ENCODE measurements at places on chromosomes 7 and 10. TPM values are rescaled to one million over a fixed set of nuclear protein-coding genes. Genes with fewer than 3 reads are reported as not detected.

DNA sequence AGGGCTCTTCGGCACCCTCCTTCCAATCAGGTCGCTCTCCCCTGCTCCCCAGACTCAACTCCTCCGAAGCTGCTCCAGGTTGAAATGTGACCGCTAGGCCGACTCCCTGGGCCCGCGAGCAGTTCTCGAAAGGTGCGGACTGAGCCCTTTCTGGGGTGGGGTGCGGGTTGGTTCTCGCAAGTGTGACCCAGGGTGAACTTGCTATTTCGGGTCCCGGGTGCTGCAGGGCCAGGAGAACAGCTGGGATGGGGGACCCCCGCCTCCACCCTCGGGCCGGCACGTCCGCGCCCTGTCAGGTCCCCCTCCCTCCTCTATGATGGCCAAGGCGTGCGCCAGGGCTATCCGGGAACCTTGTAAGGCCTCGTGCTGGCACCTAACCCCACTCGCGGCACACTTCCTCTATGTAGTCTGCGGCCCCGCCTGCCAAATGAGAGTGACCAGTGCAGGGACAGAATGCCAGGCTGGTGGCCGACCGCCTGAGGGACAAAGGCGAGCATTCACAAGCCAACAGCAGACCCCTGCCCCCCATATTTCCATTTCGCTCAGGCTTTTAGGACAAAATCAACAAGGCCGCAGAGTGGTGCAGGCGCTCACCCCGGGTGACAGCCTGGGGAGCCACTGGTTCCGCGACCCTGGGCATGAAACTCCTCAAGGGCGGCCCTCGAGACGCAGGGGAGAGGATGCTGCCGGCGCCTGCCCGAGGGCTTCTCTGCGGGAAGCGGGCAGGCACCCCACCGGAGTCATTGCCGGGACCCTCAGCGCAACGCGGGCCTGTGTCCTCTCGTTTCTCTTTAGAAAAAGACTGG, 13.7 kb upstream of the HOXA13 start:
- DNase-seq: no peak

DNA sequence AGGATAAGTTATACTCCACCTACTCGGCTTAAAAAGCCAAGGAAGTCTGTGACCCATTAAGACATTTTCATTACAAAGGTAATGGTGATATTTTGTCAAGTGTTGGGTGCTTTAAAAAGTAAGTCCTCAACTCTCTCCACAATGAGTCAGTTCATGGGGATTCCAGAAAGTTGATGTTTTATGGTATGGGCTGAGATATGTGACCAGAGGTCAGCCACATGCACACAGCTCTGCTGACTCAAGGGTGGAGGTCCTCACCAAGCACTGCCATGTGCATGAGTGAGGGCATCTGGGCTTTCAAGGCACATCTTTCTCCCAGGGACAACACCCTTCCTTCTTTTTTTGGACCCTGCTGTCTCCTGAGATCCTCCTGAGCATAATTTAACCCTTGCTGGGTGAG, 292.9 kb downstream of the PTEN start:
- no peak for DNase-seq

DNA sequence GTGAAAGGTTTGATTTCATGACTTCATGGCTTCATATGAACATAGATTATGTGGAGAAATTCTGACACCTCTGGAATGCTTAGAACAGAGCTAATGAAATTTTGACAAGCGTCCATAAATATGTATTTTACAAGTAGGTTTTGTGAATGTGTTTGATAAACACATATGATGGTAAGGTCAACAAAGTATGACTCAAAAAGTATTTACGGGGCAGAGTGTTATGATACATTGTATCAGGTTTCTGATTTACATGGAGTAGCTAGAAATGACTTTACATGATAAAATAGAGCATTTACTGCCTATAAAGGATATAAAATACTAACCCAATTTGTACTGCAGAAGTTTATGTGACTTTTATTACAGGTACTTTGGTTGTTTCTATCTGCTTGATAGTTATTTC, 206.3 kb downstream of the MDFIC start:
- DNase-seq: no peak

DNA sequence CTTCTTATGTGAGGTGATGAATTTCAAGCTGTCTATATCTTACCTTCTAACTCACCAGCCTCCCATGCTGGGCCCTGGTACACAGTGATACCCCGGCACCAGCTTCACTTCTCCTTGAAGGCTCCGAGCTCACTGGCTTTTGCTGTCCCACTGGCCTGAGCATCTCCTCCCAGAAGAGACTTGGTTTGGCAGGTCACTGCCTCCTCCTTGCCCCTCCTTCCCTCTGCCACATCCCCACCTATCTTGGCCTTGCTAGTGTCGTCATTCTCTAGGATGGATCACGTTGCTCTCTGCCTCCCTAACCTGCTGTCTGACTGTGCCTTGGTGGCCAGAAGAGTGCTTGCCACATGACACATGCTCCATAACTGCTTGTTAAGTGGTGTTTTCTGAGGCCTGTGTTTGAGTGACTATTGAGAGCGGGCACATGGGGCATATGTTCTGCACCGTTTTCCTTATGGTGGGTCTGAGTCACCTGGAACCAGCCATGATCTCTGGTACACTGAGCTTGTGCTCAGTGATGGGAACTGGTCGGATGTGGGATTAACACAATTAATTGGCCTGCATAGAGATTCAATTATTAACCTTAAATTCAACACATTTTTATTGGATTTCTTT, 86.5 kb downstream of the TMEM178B start:
- no peak for DNase-seq

TMEM225B gene
- total RNA-seq: 3.9 TPM

- DNase-seq: no peak
Measured at GRCh38 chr7:82506702-82507101, 63.1 kb upstream of the CACNA2D1 start.

GRCh38 chr7:36182854-36183604, 30.0 kb downstream of the EEPD1 start:
- DNase-seq: no peak

SGMS1 gene
- total RNA-seq: 57.5 TPM

DNA sequence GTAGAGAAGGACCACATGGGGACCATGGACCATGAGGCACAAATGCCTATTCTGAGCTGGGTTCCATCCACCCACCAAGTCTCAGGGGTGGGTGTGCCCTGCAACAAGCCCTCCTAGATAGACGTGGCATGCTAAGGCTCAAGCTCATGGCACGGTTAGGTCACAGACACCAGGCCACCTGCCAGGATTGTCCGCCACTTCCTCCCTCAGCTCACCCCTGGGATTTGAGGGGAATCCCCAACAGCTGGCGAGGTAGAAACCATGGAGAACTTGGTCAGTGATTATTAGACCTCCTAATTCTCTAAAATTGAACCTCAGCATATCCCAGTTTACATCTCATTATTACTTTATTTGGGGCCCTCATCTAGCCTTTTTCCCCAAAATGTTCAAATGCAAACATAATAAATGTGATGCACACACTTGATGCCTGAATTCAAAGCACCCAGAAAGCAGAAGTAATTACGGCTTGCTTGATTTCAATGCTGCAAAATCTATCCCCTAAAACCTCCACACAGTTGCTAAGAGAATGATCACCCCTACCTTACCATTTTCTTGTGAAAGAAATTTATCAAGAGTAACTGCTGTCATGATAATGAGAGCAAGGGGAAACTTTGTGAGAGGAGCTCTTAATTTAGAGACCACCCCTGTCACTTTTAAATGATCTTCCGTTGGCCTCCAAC, 366.6 kb upstream of the PFKP start:
- DNase-seq: peak; percentile 86

- no peak for DNase-seq
Measured at GRCh38 chr10:44569193-44570091, 184.5 kb upstream of the CXCL12 start.

DNA sequence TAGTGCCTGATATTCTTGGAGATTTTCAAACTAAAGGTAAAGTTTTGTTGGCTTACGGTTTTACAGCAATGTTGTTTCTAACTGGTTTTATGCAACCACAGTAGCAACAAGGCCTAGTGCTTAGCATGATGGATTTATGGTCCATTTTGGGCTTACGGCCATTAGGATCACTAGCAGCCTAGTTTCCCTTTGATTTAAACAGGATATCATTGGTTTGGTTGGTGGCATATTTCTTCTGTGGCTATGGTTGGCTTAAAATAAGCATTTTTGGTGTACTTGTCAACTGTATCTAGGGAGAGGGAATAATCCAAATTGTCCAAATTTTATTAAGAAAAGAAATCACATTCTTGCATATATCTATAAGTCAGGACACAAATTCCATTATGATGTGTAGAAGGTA, 194.0 kb downstream of the HDAC9 start:
- no peak for DNase-seq

DNA sequence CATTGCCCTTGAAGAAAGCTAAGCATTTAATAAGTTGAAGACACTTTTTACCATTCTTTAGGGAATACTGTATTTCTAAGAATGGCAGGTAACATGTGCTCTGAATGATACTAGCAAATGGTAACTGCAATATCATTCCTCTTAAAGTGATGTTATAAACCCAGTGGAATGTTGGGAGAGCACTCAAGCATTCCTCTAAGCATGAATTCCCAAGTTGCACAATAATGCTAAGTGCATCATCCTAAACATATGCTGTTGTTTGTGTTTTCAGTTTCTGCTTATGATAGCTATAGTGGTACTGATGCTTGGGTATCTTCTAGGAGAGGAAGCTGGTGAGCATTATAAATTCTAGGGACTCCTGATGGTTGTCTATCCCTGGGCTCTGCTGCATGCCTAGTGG, 673.9 kb downstream of the PHTF2 start:
- no peak for DNase-seq

DNA sequence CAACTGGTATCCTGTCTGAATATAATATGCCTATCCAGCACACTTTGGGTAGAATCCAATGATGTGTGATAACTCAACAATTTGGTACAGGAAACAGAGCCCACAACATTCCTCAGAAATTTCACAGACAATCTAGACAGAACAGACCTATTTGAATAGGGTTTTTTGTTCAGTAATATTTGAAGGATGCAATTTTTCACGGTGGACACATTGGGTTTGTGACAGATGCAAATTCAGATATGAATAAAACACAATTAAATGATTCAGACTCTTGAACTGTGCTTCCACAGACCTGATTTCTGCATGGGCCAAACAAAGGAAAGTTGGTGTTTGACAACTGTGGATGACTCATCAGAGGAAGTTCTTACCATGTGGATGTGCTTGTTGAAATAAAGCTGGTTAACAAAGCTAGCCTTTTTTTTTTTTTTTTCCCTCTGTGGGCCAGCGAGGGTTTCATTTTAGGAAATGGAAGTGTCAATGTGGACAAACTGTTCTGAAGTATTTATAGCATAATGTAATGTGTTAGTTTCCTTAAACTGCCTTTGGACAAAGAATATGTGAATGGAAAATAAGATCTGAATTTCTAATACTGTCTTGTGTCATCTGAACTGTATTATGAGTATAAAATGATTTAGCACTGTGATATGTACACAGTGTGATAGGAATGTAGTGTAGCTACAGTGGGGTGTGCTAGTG, 43.2 kb upstream of the FAM133B start:
- no peak for DNase-seq

FEZF1 gene
- total RNA-seq: not detected

ANKRD1 gene
- total RNA-seq: not detected

NPSR1 gene
- not detected for total RNA-seq

DNA sequence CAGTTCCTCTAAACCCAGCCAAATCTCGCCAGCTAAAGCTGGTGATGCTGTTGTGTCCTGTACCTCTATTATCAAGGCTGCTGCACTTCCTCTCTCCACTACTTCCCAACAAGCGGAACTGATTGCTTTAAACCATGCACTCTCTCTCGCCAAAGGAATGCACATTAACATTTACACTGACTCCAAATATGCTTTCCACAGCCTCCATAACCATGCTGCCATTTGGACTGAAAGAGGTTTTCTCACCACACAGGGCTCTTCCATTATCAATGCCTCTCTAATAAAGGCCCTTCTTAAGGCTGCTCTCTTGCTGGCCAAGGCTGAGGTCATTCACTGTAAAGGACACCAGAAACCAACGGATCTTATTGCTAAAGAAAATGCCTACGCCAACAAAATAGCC, 11.4 kb upstream of the LRRC61 start:
- DNase-seq: no peak

HECW1 gene
- total RNA-seq: 2.0 TPM

- no peak for DNase-seq
Measured at GRCh38 chr7:131047651-131048304, 279.9 kb upstream of the MKLN1 start.

GRCh38 chr10:22597138-22597537, 117.2 kb downstream of the PIP4K2A start:
- peak; percentile 38 for DNase-seq

DNA sequence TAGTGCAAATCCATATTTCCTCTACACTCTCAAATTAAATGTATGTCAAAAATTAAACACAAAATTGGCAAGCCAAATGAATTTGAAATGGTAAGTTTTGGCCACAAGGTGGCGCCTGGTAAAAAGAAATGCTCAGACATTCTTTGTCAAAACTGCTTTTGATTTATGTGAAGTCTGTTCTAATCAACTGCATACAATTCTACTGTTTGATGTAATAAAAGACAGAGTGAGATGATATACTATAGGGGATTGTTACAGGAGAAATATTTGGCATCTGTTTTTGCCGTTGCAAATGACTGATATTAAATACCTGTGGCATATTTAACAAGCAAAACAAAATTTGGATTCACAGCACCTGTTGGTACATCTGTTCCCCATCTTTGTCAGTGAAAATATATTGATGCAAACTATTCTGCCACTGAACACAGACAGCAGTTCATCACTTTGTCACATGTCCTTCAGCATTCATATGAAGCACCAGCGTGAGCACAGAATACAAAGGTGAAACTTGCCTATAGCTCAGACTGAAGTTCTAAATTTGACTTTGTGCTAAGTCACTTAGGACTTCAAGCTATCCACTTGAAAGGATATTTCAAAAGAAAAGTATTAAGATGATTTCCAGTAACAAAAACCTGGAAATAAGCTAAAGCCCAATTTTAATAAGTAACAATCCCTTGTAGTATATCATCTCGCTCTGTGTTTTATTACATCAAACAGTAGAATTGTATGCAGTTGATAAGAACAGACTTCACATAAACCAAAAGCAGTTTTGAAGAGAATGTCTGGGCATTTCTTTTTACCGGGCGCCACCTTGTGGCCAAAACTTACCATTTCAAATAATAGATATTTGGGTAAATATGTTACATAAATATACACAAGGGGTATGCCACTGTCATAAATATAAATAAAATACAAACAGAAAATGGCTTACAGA, 10.2 kb upstream of the CH25H start:
- peak; percentile 70 for DNase-seq

PTN gene
- not detected for total RNA-seq

GIMAP2 gene
- not detected for total RNA-seq

DNA sequence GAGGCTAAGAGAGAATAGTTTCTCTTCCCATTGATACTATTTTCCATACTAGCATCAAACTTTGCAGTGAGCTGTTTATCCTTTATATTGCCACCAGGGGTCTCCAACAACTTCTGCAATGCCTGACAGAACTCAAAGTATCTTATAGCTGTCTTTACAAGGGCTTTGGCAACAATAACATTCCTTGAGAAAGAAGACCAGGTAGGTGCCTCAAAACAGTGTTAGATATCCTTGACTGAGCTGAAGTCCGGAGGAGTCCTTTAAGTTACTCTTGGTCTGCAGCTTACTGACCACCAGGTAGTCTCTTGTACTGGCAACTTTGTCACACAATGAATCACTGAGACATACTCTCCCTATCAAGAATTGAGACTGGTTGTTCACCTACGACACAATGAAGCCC, 30.0 kb upstream of the TES start:
- DNase-seq: peak; percentile 35

RAB19 gene
- not detected for total RNA-seq

GRCh38 chr10:3432081-3432825, 259.7 kb upstream of the PITRM1 start:
- DNase-seq: no peak

PRR15 gene
- total RNA-seq: not detected

GRCh38 chr7:113824117-113824823, 94.5 kb downstream of the PPP1R3A start:
- no peak for DNase-seq

GRCh38 chr10:80492848-80493521, 38.9 kb downstream of the TSPAN14 start:
- DNase-seq: no peak

Measured in OCI-LY7 (cell line).